ENCODE measurements at places on chromosomes 2 and 18.
A peak's percentile ranks its signal among the peaks of the same experiment; 100 is the strongest.

GRCh38 chr2:86372641-86373502 lies 35.4 kb upstream of the REEP1 start:
- H3K27ac ChIP-seq = no peak overlapping the region
- no peaks in the 10 kb centered on the region for H3K4me1 ChIP-seq
- H3K4me3 ChIP-seq = no peak overlapping the region
- no peaks in the 10 kb centered on the region for H3K36me3 ChIP-seq
- H3K27me3 ChIP-seq = no peaks in the 10 kb centered on the region

DNA sequence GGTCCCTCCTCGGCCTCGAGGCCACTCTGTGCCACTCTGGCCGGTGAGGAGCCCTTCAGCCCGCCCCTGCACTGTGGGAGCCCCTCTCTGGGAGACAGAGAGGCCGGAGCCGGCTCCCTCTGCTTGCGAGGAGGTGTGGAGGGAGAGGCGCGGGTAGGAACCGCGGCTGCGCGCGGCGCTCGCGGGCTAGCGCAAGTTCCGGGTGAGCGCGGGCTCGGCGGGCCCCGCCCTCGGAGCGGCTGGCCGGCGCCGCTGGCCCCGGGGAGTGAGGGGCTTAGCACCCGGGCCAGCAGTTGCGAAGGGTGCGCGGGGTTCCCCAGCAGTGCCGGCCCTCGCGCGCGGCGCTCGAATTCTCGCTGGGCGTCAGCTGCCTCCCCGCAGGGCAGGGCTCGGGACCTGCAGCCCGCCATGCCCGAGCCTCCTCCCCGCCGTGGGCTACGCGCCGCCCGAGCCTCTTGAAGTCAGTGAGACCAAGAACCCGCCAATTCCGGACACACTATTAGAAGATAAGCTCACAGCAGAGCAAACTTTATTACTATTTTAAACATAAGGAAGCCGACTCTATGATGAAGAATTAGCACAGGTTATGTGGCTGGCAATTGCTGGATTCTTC lies 825.8 kb upstream of the FANCL start:
- peaks cover 58% of the 10 kb centered on the region for H3K27me3 ChIP-seq
- H3K36me3 ChIP-seq = no peaks in the 10 kb centered on the region
- no peak overlapping the region for H3K27ac ChIP-seq
- H3K4me3 ChIP-seq = no peak overlapping the region

GRCh38 chr18:35605686-35606417 lies 24.3 kb downstream of the GALNT1 start:
- DNase-seq = peak; percentile 26
- H3K27ac ChIP-seq = no peak overlapping the region
- no peaks in the 10 kb centered on the region for H3K27me3 ChIP-seq
- H3K36me3 ChIP-seq = no peaks in the 10 kb centered on the region

- H3K4me1 ChIP-seq = peaks cover 28% of the 10 kb centered on the region
- peak; percentile 42 for DNase-seq
- no peaks in the 10 kb centered on the region for H3K36me3 ChIP-seq
- H3K4me3 ChIP-seq = no peak overlapping the region
- no peaks in the 10 kb centered on the region for H3K27me3 ChIP-seq
- H3K27ac ChIP-seq = peak overlapping the region; percentile 0
These were observed 45.5 kb upstream of the CAB39 start for GRCh38 chr2:230666885-230667712.

DNA sequence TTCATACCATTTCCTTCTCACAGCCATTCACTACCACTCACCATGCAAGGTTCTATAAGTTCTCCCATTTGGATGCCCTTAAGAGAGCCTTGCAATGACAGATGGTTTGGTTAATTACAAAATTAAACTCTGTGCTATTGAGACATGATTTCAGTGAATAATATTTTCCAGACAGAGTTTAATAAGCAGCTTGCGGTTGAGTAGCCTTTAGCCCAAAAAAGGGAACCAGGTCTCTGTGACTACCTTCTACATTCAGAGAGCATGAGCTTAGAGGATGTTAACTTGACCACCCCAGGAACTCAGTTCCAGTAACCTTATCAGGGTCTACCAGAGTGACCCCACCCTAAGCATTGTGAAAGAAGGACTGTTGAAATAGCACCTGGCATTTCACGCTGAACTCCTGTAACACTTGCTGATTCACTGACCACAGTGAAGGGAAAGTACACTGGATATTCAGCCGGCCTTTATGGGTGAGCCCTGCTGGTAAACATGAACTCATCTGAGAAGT lies 1173.1 kb upstream of the ZEB2 start:
- H3K27ac ChIP-seq = peak overlapping the region; percentile 87
- no peaks in the 10 kb centered on the region for H3K27me3 ChIP-seq
- no peaks in the 10 kb centered on the region for H3K36me3 ChIP-seq

DNA sequence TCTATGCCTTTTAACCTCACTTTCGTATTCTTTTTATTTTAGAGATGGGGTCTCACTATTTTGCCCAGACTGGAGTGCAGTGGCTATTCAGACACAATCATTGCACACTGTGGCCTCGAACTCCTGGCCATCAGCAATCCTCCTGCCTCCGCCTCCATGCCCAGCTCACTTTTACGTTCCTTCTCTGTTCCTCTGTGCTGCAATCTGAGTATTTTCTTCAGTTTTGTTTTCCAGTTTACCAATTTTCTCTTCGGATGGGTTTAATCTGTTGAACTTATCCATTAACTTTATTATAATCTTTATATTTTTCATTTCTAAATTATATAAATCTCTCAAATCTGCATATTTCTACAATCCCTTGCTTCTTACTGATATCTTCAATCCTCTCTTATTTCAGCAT lies 38.6 kb downstream of the SIGLEC15 start:
- H3K4me1 ChIP-seq = no peaks in the 10 kb centered on the region
- no peaks in the 10 kb centered on the region for H3K27me3 ChIP-seq

DNA sequence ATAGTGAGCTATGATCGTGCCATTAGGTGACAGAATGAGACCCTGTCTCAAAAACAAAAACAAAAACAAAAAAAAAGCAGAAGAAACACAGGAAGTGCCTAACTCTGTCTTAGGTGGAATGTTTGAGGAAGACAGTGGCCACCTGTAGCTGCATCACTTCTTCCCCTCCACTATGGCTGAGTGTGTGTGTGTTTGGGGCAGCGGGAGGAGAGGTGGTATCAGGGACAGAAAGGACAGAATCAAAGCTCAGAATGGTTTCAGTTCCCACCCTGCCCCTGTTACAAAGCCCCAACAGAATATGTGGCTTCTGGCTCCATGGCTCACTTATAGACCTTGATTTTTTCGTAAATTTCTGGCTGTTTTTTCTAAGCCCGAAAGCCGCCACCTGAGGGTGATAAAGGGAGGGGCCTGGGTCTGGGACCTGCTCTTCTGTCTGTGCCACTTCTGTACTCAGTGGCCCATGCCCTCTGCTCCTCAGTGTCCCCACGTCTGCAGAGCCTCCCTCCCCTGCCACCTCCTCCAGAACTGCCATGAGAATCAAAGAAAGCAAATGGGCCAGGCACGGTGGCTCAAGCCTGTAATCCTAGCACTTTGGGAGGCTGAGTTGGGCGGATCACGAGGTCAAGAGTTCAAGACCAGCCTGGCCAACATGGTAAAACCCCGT lies 27.4 kb downstream of the SERTAD2 start:
- no peak overlapping the region for H3K4me3 ChIP-seq
- no peak overlapping the region for H3K27ac ChIP-seq
- H3K4me1 ChIP-seq = no peaks in the 10 kb centered on the region
- no peak for DNase-seq

DNA sequence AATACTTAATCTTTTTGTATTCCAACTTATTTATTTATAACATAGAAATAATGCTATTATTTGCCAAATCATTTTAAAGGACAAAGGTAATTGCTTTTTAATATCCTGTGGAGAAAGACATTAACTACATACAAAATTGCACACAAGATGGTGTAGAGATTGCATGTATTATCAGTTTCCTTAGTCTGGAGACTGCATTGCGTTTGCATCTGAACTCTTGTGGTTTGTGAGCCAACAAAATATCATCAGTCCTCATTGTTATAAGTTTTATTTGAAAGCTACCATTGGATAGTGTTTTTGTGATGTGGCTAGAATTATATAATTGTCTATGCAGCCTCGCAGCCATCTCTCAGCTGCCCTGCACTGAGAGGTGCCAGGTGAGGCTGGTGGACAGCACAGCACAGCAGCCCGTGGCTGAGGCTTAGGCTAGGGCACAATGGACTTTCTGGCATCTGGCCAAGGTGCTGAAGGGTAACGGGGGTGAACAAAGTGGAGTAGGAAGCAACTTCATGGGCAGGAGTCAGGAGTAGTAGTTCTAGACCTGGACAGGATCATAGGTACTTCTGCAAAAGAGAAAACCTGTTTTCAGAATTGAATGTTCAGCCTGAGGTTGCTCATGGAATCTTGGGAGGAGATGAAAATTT lies 15.1 kb downstream of the RASGRP3 start:
- no peaks in the 10 kb centered on the region for H3K36me3 ChIP-seq
- no peaks in the 10 kb centered on the region for H3K27me3 ChIP-seq
- H3K4me1 ChIP-seq = peaks cover 29% of the 10 kb centered on the region
- DNase-seq = no peak
- no peak overlapping the region for H3K4me3 ChIP-seq
- no peak overlapping the region for H3K27ac ChIP-seq

GRCh38 chr18:28581521-28582071 lies 404.7 kb upstream of the CDH2 start:
- no peak overlapping the region for H3K4me3 ChIP-seq
- H3K27me3 ChIP-seq = no peaks in the 10 kb centered on the region
- no peak for DNase-seq
- no peaks in the 10 kb centered on the region for H3K36me3 ChIP-seq
- no peak overlapping the region for H3K27ac ChIP-seq

DNA sequence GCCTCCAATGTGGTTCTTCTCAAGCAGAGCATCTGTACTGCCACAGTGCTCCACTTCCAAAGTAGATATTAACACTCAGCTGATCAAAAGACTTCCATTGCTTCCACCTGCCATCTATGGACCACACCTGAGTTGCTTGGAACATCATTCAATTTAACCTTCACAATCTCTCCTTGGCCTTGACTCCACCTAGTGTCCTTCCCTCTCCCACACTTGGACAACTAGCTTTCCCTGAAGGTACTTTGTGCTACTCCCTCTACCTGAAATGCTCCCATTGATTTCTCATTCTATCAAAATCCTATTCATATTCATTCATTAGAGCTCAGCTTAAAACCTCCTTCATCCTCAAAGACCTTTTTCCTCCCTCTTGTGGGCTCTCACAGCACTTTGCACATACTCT lies 48.7 kb downstream of the SOWAHC start:
- H3K36me3 ChIP-seq = no peaks in the 10 kb centered on the region
- DNase-seq = peak; percentile 25
- H3K27ac ChIP-seq = no peak overlapping the region
- no peaks in the 10 kb centered on the region for H3K4me1 ChIP-seq
- no peak overlapping the region for H3K4me3 ChIP-seq

DNA sequence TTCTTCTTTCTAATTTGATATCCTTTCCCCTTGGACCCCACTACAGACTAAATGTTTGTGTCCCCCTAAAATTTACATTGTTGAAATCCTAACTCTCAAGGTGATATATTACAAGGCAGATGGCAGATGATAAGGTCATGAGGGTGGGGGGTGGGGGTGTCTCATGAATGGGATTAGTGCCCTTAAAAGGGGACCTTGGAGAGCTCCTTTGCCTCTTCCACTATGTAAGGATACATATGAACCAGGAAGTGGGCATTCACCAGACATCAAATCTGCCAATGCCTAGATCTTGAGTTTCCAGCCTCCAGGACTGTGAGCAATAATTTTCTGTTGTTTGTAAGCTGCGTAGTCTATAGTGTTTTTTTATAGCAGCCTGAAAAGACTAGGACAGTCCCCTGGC lies 89.1 kb downstream of the PLA2R1 start:
- H3K27ac ChIP-seq = no peak overlapping the region
- no peaks in the 10 kb centered on the region for H3K4me1 ChIP-seq

DNA sequence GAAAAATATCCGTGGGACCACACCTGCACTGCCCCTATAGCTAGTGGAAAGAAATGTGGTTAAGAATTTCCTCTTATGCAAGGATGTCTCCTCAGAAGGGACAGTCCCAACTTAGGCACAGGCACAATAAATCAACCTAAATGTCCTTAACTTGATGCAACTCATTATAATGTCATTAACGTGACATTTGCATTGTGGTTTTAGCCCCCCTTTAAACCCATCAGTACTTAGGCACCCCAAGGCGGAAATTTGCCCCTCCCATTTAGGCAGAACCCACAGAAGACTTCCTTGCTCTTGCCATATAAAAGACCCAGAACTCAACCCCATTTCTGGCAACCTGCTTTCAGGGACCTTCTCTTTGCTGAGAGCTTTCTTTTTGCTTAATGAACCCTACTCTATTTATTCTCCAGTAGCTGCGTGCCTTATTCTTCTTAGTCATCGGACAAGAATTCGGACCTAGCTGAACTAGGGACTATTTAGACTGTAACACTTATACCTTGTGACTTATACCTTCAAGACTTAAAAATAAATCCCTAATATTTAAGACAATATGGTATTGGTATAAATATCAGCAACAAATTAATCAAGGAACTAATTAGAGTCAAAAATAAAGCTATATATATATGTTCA lies 1281.6 kb upstream of the TMEFF2 start:
- H3K4me1 ChIP-seq = no peaks in the 10 kb centered on the region
- H3K36me3 ChIP-seq = no peaks in the 10 kb centered on the region
- DNase-seq = peak; percentile 50
- H3K27ac ChIP-seq = no peak overlapping the region
- no peak overlapping the region for H3K4me3 ChIP-seq

DNA sequence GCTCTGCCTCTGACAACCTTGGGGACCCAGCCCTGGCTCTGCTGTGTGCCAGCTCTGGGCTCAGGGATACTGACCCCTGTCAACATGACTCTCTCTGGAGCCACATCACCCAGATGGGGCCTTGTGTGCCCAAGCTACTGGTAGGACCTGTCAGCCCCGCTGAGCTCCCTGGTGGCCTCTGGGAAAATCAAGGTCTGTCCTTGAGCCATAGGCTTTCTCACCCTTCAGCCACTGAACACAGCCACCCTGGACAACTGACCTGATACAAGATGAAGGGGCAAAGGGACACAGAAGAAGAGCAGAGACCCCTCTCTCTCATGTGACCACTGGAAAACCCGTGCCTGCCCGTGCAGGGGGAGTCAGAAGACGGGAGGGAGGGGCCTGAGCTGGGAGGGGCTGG lies 7.8 kb downstream of the CCDC74A start:
- H3K27ac ChIP-seq = no peak overlapping the region
- no peaks in the 10 kb centered on the region for H3K4me1 ChIP-seq
- H3K27me3 ChIP-seq = peaks cover 2% of the 10 kb centered on the region

DNA sequence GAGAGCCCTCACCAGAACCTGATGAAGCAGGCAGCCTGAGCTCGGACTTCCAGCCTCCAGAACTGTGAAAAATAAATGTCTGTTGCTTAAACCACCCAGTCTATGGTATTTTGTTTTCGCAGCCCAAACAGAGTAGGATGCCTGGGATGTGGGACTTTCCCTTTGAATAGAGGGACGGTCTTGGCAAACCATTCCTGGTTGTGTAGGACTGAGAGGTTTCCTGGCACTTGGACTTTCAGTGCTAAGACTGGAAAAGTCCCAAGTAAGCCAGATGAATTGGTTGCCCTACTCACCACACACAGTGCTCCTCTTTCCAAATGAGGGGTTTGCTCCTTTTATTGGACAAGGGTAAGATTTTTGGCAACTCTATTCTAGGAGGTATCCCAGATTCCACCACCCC lies 46.8 kb upstream of the ACMSD start:
- DNase-seq = no peak
- H3K36me3 ChIP-seq = no peaks in the 10 kb centered on the region
- H3K27me3 ChIP-seq = no peaks in the 10 kb centered on the region
- no peak overlapping the region for H3K4me3 ChIP-seq

- no peaks in the 10 kb centered on the region for H3K36me3 ChIP-seq
- no peak overlapping the region for H3K4me3 ChIP-seq
- no peak overlapping the region for H3K27ac ChIP-seq
These were observed 76.7 kb downstream of the MERTK start for GRCh38 chr2:111975053-111975552.

- no peak overlapping the region for H3K27ac ChIP-seq
- H3K4me1 ChIP-seq = no peaks in the 10 kb centered on the region
- DNase-seq = no peak
- H3K4me3 ChIP-seq = no peak overlapping the region
- no peaks in the 10 kb centered on the region for H3K36me3 ChIP-seq
These were observed 382.8 kb downstream of the GPD2 start for GRCh38 chr2:156818944-156819343.

All from PC-3 (cell line).